Urinary bladder (tissue), 4 donors: ENCODE measurements at places on chromosomes 11 and 22. TPM values are rescaled to one million over a fixed set of nuclear protein-coding genes. Genes with fewer than 3 reads are reported as not detected.
A peak's percentile ranks its signal among the peaks of the same experiment; 100 is the strongest.

DNA sequence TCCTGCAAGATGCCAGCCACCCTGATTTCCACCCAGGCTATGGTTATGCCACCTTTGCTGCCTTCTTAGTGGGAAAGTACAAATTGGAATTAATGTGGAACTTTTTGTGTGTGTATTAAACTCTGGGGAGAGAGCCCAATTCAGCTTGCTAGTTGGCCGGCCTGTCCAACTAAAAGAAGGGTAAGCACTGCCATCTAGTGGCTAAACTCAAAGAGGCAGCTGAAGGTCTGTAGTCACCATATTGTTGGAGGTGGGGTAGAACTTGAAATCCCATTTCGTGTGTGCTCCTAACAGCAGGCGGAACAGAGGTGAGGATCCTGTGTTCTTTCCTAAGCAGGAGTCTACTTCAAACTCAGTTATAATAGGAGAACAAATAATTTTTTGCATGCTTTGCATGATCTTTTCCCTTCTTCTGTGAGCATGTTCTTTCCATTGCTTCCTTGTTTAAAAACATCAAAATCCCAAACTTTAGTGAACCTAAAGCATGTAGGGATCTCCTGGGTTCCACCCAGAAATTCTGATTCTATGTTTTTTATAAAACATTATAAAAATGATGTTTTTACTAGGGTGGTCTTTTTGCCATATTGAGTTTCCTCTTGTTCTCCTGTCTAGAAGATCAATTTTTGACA, 138.8 kb upstream of the SORL1-AS1 start:
- DNase-seq: peak; percentile 56

- no peak for DNase-seq
Measured at GRCh38 chr11:76327756-76328388, 53.1 kb downstream of the THAP12 start.

DNA sequence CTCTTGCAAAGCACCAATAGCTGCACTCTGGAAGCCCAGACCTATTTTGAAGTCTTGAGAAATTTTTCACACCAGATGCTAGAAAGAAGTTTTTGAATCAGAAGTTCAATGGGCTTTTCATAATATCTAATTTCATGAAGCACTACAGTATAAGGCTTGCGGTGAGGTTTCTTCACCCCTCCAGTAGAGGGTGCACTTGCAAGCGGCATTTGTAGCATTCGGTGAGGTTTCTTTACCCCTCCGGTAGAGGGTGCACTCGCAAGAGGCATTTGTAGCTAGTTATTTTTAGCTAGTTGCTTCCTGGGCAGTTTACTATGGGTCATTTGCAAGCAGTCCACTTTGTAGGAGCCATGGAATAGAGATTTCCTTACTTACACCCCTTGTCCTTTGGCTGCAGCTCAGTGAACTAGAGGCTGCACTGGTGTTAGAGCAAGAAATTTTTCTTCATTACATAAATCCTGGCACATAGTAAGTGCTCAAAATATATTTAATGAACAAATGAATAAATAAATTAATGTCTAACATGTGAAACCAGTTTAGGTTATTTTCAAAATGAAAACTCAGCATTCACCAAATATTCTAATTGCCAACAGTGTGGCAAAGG, 7.8 kb upstream of the NOX4 start:
- no peak for DNase-seq

DNA sequence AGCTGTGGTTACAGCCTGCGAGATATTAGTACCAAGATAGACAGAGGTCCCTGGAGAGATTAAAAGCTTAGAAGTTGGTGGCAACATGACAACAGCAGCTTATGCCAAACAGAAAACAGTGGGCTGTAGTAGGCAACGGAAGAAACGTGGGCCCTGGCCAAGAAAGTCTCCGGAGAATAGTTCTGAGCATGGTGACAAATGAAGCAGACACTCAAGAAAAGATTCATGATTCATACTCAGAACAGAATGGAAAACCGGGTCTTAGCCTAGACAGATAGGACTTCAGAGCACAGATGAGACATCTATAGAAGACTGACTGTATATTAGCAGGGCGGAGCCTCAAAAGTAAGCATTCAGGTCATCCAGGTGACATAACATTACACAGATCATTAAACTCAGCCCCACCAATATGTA, 727.4 kb downstream of the ETS1 start:
- no peak for DNase-seq

- no peak for DNase-seq
Measured at GRCh38 chr11:60230681-60231080, 12.3 kb downstream of the MS4A4E start.

- DNase-seq: no peak
Measured at GRCh38 chr11:12110714-12111548, 541 bp downstream of the MICAL2 start.

- DNase-seq: no peak
Measured at GRCh38 chr11:117807482-117808327, 10.7 kb upstream of the DSCAML1 start.

GRCh38 chr11:15841931-15842740, 514.2 kb downstream of the SOX6 start:
- DNase-seq: no peak

DNA sequence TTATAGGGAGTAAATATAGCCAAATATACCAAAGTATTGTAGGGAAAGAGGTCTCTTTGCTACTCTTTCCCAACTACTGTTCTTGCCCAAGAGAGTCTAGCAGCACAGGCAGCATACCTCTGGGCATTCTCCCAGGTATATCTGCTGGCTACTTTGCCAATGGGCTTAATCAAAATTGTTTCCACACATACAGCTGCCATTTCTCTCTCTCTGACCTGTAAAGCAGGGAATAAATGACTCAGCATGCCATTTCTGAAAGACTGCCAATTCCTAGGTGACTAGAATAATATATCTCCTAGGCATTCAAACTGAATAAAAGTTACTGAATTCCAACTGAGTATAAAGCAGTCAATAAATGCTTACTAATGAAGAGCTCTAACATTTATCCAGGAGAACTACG, 44.6 kb downstream of the RDX start:
- no peak for DNase-seq

DNA sequence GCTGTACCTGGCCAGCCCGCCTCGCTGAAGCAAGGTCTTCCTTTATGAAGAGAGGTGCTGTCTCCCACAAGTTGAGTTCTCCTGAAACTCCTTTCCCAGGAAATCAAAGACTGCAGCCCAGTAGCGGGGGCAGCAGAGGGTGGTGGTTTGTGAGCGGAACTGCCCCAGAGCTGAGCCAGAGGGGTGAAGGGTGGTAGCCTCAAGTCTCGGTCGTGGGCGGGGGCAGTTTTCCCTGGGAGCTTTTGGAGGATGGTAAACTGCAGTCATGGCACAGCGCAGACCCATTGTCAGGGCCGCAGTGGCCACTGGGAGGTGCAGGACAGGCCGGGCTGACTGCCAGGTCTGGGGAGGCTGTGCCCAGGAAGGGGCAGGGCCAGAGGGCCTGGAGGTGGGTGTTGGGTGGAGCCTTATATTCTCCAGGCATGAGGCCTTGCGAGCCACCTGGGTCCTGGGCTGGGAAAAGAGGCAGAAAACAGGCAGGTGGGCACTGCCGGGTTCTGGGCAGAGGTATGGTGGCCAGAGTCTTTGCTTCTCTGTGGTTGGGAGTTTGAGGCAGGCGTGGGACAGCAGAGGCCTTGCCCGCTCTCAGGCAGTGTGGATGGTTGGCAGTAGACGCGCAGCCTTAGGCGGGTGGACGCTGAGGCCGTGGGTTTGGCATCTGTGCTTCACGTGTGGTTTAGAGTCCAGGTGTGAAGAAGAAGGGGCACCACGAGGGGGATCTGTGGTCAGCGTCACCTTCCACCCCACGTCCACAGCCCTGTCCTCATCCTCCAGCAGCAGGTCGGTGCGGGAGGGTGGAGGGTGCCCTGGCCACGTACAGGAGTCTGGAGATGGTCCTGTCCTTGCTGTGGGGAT, 1176.4 kb downstream of the BRD1 start:
- no peak for DNase-seq

GRCh38 chr22:50173311-50173982, 2.9 kb downstream of the PANX2 start:
- DNase-seq: no peak

DNA sequence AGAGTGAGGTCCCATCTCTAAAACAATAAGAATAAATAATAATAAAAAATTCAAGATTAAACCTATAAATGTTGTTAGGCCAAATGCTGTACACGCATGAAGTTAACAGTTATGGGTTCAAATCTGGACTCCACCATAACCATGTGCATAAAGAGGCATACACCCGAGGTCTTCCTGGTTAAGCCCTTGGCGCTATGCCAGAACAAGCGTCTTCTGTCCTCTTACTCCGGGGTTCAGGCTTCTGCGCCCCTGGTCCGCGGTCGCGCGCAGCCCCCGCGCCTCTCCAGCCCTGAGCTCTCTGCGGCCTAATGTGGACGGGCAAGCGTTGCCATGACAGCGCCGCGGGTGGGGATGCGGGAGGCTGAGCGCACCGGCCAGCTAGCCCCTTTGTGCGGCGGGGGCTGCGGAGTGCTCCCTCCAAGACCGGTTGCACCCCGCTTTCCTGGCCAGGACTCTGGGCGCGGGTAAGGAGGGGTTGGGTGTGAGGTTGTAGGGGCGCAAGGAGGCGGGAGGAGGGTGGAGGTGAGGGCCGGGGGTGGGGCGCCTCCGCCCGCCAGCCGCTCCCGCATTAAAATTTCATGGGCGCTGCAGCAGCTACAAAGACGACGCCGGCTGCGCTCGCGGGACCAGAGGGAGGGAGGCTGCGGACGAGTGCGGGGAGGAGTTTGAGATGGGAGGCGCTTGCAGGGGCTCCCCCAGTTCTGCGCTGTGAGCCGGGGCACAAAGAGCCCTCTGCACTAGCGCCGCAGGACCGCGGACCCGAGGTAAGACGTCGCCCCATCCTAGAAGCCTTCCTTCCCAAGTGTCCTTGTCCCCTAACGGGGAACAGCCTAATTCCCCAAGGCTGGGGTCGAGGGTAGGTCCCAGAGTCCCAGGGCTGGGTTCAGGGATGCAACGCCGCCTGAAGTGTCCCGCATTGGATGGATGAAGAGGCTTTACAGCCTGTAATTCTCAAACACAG, at the start of gene MIAT:
Gene MIAT (plus strand): TSS at position 698 of the 961 bp plus-strand sequence.
- no peak for DNase-seq

- DNase-seq: no peak
Measured at GRCh38 chr11:85095239-85095638, 531.9 kb downstream of the DLG2 start.

- no peak for DNase-seq
Measured at GRCh38 chr11:20011307-20011951, 148.8 kb downstream of the DBX1 start.

- DNase-seq: no peak
Measured at GRCh38 chr11:57490456-57491248, 24.9 kb downstream of the SLC43A1 start.

DNA sequence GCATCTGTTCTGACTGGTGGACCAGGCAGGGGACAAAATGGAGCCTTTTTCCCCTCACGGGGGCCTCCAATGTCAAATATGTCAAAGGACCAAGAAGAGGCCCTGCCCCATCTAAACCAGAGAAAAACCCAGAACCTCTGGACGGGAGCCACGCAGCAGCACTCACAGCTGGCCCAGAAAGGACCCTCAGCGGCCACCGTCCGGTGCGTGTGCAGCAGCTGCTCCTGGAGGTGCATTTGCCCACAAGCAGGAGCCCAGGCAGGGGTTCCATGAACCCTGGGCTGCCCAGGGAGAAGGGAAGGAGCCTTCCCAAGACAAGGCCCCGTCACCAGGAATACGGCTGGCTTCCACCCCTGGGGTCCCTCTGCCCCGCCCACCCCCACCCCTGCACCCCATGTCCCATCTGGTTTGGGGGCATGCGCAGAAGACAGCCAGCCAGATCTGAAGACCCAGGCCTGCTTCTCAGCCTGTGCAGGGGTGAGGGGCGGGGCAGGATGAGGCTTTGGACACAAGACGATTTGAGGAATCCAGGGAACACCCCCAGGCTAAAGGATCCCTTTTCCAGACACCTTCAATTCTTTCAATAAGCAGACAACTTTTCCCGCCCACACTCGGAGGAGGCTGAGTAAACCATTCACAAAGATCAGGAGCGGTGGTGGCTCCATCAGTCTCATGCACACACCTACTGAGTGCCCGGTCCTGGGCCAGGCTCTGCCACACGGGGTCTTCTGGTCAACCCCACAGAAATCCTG, 423.1 kb downstream of the SHANK2 start:
- no peak for DNase-seq

- no peak for DNase-seq
Measured at GRCh38 chr11:83951521-83951920, 665.4 kb upstream of the CCDC90B start.

DNA sequence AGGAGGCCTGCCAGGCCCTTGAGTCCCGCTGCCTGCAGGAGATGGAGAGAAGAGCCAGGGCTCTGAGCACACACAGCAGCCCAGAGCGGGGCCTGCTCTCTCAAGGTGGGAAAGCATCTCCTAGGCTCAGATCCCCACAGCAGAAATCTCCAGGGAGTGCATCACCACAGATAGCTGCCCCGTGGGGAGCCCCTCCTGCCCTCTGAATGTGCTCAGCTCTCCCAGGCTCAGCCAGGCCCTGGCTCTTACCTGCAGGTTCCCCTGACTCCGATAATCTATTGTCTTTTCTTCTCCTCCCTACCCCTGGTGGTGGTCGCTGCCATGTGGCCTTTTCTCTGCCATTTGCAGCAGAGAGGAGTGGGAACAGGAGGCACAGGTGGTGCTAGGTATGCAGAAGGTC, 49.9 kb downstream of the BTG4 start:
- no peak for DNase-seq

GRCh38 chr11:62770778-62771143, 435 bp upstream of the TAF6L start:
- no peak for DNase-seq

DNA sequence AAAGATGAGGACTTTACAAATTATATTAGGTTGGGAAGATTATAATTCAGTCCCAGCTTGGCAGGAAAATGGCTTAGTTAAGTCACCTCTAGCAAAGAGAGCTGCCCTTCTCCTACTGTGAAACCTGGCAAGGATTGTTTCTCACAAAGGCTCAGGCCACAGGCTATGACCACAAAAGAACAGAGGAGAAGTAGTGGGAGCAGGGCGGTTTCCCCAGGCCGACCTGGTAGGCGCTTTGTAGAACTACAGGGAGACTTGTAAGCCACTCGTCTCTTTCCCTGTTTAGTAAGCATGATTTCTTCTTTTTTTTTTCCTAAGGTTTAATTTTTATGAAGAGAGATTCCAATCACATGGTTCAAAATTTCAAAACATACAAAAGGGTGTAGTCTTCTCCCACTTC, 4.6 kb downstream of the SNAP29 start:
- DNase-seq: no peak

GRCh38 chr11:12824281-12825041, 150.2 kb downstream of the TEAD1 start:
- DNase-seq: no peak

GRCh38 chr11:133697161-133697560, 148.2 kb downstream of the SPATA19 start:
- no peak for DNase-seq

The ZNF215 gene
- polyA plus RNA-seq: 0.47 TPM

The C2CD2L gene
- 9.8 TPM for polyA plus RNA-seq

The ALDH3B1 gene
- polyA plus RNA-seq: 14.4 TPM

The NFAM1 gene
- 1.2 TPM for polyA plus RNA-seq

The CDC45 gene
- 0.34 TPM for polyA plus RNA-seq

The ENTHD1 gene
- not detected for polyA plus RNA-seq

The CHST1 gene
- 4.2 TPM for polyA plus RNA-seq

The MB gene
- 0.32 TPM for polyA plus RNA-seq

The NUP160 gene
- polyA plus RNA-seq: 18.8 TPM

The TENM4 gene
- 1.5 TPM for polyA plus RNA-seq

The CLDN5 gene
- 148 TPM for polyA plus RNA-seq
